ENCODE measurements at places on chromosomes 12 and 14.
A peak's percentile ranks its signal among the peaks of the same experiment; 100 is the strongest.

- no peak overlapping the region for H3K27ac ChIP-seq
- no peak for DNase-seq
- no peaks in the 10 kb centered on the region for H3K4me1 ChIP-seq
- H3K36me3 ChIP-seq: no peaks in the 10 kb centered on the region
Observed at GRCh38 chr12:111261911-111262676, 106.8 kb downstream of the PHETA1 start.

DNA sequence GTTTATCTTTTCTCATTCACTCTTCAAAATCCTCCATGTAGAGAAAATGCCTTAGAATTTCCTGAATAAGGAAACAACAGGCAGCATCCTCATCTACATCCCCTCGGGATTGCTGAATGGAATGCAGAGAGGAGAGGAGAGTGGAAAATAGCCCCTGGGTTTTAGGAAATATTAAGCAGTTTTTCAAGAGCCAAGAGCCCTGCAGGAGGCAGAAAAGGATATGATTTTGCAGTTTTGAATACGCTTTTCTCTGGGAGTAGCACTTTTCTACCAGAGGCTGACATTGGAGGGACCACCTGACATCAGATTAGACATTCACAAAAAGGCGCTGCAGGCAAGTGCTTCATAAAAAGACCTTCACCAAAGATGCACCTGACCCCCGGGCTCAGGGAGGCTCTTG is 362.2 kb upstream of the SFSWAP start:
- H3K4me3 ChIP-seq: no peak overlapping the region
- no peaks in the 10 kb centered on the region for H3K27me3 ChIP-seq
- H3K27ac ChIP-seq: no peak overlapping the region

- DNase-seq: peak; percentile 54
- H3K27ac ChIP-seq: no peak overlapping the region
- no peak overlapping the region for H3K4me3 ChIP-seq
- no peaks in the 10 kb centered on the region for H3K4me1 ChIP-seq
- no peaks in the 10 kb centered on the region for H3K27me3 ChIP-seq
Observed at GRCh38 chr12:26097046-26097878, 27.6 kb downstream of the BHLHE41 start.

GRCh38 chr12:92108651-92109050 is 37.0 kb downstream of the BTG1 start:
- H3K4me1 ChIP-seq: peaks cover 51% of the 10 kb centered on the region
- no peaks in the 10 kb centered on the region for H3K27me3 ChIP-seq
- H3K27ac ChIP-seq: no peak overlapping the region
- H3K36me3 ChIP-seq: no peaks in the 10 kb centered on the region
- DNase-seq: no peak

DNA sequence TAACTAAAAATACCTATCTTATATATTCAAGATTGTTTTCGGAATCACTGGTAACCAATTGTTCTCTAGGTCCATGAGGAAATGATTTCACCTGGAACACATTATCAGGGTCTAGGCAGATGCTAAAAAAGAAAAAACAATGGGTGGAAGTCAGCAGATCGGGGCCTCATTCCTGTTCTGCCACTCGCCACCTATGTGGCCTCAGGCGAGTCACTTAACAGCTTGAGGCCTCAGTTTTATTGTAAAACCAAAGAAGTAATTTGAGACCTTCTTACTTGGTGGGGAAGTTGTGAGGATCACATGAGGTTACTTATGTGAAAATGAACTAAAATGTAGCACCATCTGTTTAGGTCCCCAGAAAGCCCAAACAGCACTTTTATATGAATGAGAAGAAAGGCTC is 6.2 kb upstream of the RNASE10 start:
- no peak overlapping the region for H3K27ac ChIP-seq
- H3K27me3 ChIP-seq: no peaks in the 10 kb centered on the region
- H3K4me3 ChIP-seq: no peak overlapping the region
- H3K4me1 ChIP-seq: peaks cover 5% of the 10 kb centered on the region
- no peaks in the 10 kb centered on the region for H3K36me3 ChIP-seq

DNA sequence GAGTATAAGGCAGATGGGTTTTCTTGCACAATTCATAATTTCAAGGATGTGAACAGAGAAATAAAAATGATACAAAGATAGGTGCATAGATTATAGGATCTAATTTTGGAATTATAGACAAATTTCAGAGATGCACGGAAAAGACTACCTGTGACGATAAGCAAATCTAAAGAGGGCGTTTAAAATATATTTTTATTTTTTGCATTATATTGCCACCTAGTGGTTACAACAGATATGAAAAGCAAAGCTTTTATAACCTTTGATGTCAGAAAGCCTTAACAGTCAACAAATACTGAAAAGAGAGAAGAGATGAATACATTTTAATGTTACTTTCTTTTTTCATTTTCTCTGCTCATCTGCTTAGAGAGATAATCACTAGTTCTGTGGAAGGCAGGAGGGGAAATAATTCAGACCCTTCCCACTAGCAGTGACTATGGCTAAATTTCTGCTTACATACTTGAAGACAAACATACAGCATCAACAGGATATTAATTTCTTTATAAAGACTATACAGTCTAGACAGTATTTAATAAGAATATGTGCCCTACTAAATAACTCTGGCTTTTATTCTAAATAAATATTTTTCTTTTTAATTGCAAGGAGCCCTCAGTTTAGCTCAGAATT is 46.3 kb downstream of the NTS start:
- H3K4me1 ChIP-seq: no peaks in the 10 kb centered on the region
- H3K36me3 ChIP-seq: no peaks in the 10 kb centered on the region
- no peak overlapping the region for H3K4me3 ChIP-seq
- no peak overlapping the region for H3K27ac ChIP-seq
- H3K27me3 ChIP-seq: no peaks in the 10 kb centered on the region
- DNase-seq: no peak

DNA sequence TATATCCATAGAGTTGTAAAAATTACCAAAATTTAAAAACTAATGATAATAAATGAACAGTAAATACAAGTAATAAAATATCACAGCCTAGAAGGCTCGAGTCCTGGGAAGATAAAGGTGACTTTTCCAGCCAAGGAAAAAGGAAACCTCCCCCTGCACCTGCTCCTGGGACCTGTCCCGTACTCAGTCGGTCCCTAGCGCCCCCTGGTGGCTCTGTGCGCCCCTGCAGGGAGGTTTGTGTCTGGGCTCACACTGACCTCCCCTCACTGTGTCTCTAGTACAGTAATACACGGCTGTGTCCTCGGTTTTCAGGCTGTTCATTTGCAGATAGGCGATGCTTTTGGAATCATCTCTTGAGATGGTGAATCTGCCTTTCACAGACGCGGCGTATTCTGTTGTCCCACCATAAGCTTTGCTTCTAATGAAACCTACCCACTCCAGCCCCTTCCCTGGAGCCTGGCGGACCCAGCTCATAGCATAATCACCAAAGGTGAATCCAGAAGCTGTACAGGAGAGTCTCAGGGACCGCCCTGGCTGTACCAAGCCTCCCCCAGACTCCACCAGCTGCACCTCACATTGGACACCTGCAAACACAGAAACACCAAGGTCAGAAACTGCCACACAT is 1030.4 kb downstream of the TMEM121 start:
- no peaks in the 10 kb centered on the region for H3K36me3 ChIP-seq
- no peaks in the 10 kb centered on the region for H3K4me1 ChIP-seq
- DNase-seq: peak; percentile 62
- H3K27me3 ChIP-seq: no peaks in the 10 kb centered on the region
- no peak overlapping the region for H3K4me3 ChIP-seq
- no peak overlapping the region for H3K27ac ChIP-seq

DNA sequence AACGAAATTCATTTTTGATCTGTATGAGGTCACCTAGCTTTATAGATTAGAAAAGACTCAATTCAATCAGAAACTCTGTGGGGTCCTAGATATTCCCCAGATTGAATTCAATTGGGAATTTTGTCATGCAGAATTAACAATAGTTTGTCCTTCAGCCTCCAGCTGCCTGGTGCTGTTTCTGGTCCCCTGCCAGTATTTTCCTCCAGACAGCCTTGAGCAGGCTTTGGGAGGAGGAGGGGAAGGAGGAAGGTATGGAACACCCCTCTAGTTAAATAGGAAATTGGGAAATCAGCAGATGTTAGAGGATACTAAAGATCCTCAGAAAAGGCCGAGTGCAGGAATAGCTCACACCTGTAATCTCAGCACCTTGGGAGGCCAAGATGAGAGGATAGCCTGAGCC is 10.6 kb downstream of the GRIP1 start:
- no peaks in the 10 kb centered on the region for H3K4me1 ChIP-seq
- H3K4me3 ChIP-seq: no peak overlapping the region
- H3K27ac ChIP-seq: no peak overlapping the region
- H3K36me3 ChIP-seq: no peaks in the 10 kb centered on the region
- H3K27me3 ChIP-seq: no peaks in the 10 kb centered on the region

DNA sequence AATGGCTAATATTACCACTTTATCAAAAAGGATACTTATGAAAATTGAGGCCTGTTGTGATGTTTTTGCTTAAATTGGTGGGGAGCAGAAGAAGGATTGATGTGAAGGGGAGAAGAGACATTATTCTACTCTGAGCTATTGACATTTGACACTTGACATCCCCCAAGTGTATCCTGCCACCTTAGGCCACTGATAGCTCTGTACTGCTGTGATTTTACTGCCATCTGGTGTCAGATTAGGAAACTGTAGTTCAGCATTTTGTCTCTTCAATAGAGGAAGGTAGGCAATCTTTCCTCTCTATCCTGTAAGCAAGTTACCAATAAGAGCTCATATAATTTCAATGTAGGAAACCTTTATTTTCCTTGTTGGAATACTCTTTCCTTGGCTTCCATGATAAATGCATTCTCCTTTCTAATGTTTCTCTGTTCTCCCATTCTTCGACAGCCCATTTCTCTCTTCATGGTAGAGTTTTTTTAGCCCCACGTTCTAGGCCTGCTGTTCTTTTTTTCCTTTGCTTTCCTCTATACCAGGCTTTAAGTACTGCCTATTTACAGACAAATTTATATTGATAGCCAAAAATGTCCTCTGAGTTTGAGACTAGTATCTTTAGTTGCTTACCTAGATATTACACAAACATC is 46.3 kb downstream of the PPHLN1 start:
- peaks cover 9% of the 10 kb centered on the region for H3K36me3 ChIP-seq
- no peak overlapping the region for H3K27ac ChIP-seq
- no peaks in the 10 kb centered on the region for H3K4me1 ChIP-seq
- no peak overlapping the region for H3K4me3 ChIP-seq
- H3K27me3 ChIP-seq: no peaks in the 10 kb centered on the region
- no peak for DNase-seq

- H3K27ac ChIP-seq: no peak overlapping the region
- DNase-seq: peak; percentile 59
- no peak overlapping the region for H3K4me3 ChIP-seq
- H3K27me3 ChIP-seq: no peaks in the 10 kb centered on the region
Observed at GRCh38 chr12:123043536-123044001, 63.1 kb downstream of the ARL6IP4 start.

GRCh38 chr12:47308672-47309071 is 228.9 kb upstream of the AMIGO2 start:
- H3K27ac ChIP-seq: no peak overlapping the region
- H3K36me3 ChIP-seq: no peaks in the 10 kb centered on the region
- H3K4me3 ChIP-seq: no peak overlapping the region
- peaks cover 17% of the 10 kb centered on the region for H3K4me1 ChIP-seq
- H3K27me3 ChIP-seq: no peaks in the 10 kb centered on the region

DNA sequence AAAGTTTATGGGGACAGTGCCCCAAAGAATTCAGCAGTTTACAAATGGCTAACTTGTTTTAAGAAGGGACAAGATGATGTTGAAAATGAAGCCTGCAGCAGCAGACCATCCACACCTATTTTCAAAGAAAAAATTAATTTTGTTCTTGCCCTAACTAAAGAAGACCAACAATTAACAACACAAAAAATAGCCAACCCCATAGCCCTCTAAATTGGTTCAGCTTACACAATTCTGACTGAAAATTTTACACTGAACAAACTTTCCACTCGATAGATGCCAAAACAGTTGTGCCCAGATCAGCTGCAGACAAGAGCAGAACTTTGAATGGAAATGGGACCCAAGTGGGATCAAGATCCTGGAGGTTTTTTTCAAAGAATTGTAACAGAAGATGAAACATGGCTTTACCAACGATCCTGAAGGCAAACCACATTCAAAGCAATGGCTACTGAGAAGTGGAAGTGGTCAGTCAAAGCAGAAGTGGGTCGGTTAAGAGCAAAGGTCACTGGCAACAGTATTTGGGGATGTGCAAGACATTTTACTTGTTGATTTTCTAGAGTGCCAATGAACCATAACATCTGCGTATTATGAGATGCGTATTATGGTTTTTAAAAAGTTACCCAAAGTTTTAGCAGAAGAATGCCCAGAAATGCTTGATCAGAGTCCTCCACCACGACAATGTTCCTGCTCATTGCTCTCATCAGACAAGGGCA is 30.0 kb downstream of the SLC39A9 start:
- no peak for DNase-seq
- H3K27me3 ChIP-seq: no peaks in the 10 kb centered on the region
- H3K4me3 ChIP-seq: no peak overlapping the region
- H3K36me3 ChIP-seq: peaks cover 27% of the 10 kb centered on the region
- no peaks in the 10 kb centered on the region for H3K4me1 ChIP-seq
- H3K27ac ChIP-seq: no peak overlapping the region

DNA sequence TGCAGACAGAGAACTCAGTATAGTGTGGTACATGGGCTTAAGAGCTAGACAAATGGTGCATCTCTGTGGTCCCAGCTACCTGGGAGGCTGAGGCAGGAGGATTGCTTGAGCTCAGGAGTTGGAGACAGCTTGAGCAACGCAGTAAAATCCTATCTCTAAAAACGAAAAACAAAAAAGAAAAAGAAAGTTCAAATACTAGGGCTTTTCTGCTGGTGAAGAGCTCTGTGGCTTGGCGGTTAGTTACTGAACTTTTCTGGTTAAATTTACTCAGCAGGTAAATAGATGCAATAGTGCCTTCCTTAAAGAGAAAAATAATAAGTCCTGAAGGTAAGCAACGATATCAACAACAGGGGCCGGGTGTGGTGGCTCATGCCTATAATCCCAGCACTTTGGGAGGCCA is 31.4 kb upstream of the RAP1B start:
- H3K36me3 ChIP-seq: no peaks in the 10 kb centered on the region
- DNase-seq: no peak
- peaks cover 18% of the 10 kb centered on the region for H3K4me1 ChIP-seq
- no peak overlapping the region for H3K4me3 ChIP-seq
- H3K27me3 ChIP-seq: no peaks in the 10 kb centered on the region

DNA sequence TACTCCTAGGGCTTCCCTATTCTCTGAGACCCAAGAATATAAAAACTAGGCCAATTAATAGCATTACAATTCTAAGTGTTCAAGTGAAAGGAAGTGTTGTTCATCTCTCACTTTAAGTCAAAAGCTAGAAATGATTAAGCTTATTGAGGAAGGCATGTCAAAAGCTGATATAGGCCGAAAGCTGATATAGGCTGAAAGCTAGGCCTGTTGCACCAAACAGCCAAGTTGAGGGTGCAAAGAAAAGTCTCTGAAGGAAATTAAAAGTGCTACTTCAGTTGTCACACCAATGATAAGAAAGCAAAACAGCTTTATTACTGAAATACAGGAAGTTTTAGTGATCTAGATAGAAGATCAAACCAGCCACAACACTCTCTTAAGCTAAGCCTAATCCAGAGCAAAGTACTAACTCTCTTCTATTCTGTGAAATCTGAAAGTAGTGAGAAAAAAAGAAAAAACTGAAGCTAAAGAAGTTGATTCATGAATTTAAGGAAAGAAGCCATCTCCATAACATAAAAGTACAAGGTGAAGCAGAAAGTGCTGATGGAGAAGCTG is 68.9 kb downstream of the SLC6A15 start:
- no peak overlapping the region for H3K4me3 ChIP-seq
- no peaks in the 10 kb centered on the region for H3K27me3 ChIP-seq
- H3K27ac ChIP-seq: no peak overlapping the region
- no peak for DNase-seq

- no peaks in the 10 kb centered on the region for H3K27me3 ChIP-seq
- no peak overlapping the region for H3K27ac ChIP-seq
- DNase-seq: no peak
- H3K36me3 ChIP-seq: no peaks in the 10 kb centered on the region
- H3K4me1 ChIP-seq: no peaks in the 10 kb centered on the region
Observed at GRCh38 chr12:67712011-67712410, 63.5 kb downstream of the DYRK2 start.

Data from CD4-positive, alpha-beta memory T cell (primary cell).